ENCODE measurements at places on chromosomes 5 and 9.

DNA sequence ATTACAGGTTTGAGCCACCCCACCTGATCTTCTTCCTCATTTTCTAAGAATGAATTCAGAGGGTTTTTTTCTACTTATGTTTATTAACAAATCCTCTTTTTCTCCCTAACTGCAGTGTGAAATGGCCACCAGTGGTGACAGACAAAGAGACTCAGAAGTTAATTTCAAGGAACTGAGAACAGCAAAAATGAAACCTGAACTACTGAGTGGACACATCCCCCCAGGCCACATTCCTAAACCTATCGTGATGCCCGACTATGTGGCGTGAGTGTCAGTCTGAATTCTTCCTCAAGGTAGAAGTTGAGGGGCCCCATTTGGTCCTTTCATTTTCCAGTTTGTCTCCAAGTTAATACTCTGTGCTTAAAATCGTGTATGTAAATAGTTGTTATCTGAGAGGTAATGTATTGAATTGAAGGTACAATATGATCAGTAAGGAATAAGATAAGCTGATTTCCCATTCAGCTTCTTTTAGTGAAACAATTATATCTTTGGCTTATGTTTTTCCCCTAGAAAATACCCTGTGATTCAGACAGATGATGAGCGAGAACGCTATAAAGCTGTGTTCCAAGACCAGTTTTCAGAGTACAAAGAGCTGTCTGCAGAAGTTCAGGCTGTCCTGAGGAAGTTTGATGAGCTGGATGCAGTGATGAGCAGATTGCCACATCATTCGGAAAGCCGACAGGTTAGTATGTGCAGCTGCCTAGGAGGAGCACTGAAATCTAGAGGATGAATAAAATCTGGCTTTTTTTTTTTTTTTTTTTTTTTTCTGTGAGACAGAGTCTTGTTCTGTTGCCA lies 17.7 kb downstream of the MARVELD2 start:
- no peak for DNase-seq

DNA sequence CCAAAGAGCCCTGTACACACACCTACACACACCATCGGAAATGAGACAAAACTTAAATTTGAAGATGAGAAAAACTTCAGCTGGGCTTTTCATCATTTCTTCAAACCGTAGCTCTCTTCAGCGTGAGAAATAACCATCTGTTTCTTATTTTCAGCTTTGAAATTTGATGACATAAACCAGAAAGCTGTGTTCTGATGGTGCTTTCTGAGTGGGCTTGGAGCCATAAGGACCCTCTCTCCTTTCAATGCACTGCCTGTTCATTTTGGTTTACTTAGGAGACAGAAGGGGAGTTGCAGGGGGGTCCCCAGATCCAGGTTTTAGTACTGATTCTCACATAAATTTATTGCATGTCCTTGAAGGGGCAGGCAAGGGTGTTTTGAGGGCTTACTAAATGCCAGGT lies 9.5 kb downstream of the FBXO10 start:
- DNase-seq: no peak

GRCh38 chr9:98018347-98018746 lies 35.2 kb downstream of the ANP32B start:
- no peak for DNase-seq

DNA sequence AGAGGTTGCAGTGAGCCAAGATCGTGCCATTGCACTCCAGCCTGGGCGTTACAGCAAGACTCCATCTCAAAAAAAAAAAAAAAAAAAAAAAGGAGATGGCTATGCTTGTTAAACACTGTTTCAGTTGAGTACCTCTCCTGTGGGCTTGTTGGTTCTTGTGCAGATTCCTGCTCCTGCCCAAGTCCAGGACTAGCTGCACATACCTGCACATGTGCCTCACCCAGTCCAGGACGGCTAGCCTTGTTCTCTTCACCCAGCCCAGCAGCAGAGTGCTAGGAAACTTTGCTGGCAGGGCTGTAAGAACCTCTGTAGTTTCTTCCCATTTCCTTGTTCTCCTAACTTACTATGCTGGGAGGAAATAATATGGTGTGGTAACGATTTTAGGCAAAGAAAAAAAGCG lies 234.1 kb upstream of the DMRT1 start:
- DNase-seq: no peak

- DNase-seq: no peak
Measured at GRCh38 chr5:175254155-175254554, 189.8 kb downstream of the DRD1 start.

- DNase-seq: no peak
Measured at GRCh38 chr5:143379606-143380005, 23.9 kb downstream of the NR3C1 start.

GRCh38 chr5:112794410-112794809 lies 56.7 kb downstream of the APC start:
- DNase-seq: no peak

DNA sequence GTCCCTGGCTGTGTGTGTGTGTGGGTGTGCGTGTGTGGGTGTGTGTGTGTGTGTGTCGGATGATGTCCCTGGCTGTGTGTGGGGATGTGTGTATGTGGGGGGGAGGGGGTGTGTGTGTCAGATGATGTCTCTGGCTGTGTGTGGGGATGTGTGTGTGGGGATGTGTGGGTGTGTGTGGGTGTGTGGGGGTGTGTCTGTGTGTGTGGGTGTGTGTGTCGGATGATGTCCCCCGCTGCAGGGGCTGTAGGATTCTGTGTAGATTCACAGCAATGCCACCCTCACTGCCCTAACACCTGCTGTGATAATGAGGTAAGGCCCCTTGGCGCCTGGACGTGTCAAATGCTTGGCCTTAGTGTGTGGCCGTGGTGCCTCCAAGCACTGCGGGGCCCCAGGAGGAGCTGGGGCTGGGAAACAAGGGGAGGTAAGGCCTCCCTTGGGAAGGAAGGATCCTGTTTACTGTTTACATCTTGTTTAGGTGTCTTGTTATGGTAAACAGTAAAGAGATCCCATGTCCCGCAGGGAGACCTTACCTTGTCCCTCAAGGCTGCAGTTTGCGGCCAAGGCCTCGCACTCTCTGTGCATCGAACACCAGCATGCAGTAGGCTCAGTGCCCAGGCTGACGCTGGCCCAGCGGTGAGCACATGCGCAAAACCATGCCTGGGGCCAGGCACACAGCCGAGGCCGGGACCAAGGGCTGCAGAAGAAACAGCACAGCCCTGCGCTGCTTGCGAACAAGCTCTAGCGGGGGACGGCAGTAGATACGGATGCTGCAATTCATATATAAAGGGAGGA lies 24.1 kb downstream of the AHRR start:
- DNase-seq: no peak

GRCh38 chr5:96821260-96821916 lies 13.6 kb upstream of the ERAP1 start:
- no peak for DNase-seq

- no peak for DNase-seq
Measured at GRCh38 chr9:106733828-106734380, 129.1 kb upstream of the ZNF462 start.

DNA sequence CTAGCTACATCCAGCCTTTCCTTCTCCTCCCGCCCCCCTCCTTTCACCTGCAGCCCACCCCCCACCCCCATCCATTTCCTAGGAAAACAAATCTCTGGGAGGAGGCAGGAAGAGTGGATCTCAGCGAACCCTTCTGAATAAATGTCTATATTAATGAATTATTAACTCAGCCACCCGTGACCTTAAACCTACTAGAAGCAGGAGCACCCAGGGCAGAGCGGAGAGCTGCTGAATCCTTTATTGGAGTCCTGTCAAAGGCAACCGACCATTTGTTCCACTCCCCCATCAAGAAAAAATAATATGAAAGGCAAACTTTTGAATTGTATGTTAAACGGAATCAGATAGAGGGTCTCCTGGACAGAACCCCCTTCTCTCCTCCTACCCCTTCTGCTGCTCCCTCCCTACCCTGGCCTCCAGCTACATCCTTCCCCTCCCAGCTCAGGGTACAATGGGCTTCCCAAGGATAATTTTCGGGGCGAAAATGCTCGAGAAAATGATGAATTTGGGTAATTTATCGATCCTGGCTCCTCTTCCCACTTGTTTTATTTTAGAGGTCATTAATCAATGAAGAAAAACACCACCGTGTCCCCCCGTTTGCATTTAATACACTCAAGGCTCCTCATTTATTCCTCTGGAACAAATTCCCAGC lies 3.3 kb upstream of the PRDM6 start:
- no peak for DNase-seq

GRCh38 chr5:17223367-17224185 lies 6.1 kb downstream of the BASP1 start:
- no peak for DNase-seq

DNA sequence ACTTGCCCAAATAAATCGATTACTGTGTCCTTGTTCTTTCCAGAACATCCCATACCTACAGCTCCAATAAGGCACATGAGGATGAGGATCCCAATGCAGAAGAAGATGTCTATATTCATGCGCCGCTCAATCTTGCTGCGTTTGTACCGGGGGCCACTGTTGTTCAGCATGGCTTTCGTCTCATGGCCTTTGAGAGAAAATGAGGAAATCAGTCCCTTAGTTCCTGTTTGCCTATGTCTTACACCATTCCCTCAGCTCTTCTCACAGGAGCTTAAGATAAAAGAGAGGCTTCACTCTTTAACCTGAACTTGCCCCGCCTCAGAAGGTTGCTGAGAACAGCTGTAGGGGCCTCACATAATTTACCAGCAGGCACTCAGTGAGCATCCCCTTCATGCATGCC lies 211.6 kb downstream of the ATP10B start:
- no peak for DNase-seq

- DNase-seq: no peak
Measured at GRCh38 chr5:179348843-179349242, 3.6 kb upstream of the ADAMTS2 start.

- DNase-seq: no peak
Measured at GRCh38 chr5:74408150-74409043, 232.1 kb downstream of the ENC1 start.

GRCh38 chr5:148991566-148991965 lies 71.3 kb downstream of the SH3TC2 start:
- DNase-seq: no peak

- no peak for DNase-seq
Measured at GRCh38 chr9:14768405-14769229, 46.1 kb upstream of the CER1 start.

- no peak for DNase-seq
Measured at GRCh38 chr9:14400658-14400995, 86.7 kb upstream of the NFIB start.

DNA sequence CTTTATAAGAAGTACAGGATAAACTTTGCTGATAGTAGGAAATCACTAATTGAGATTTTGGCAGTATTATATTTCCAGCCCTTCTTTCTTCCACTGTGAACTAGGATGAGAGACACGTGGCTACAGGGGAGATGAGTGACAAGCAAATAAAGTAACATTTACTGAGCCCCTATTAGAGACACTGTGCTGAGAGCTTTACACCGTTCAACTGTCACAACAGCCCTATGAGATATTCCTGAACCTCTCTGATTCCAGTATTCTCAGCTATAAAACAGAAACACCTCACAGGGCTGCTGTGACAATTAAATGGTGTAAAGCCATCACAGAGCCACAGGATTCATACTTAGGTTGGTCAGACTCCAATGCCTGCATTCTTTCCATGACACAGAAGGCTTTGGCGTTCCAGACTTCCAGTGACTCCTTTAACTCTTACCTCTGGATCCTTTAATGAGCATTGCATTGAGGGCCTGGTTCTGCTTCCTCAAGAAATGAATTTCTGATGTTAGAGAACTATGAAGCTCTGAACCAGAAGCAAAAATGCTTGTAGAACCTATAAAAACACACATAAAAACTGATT lies 169.0 kb downstream of the CDK5RAP2 start:
- DNase-seq: no peak

DNA sequence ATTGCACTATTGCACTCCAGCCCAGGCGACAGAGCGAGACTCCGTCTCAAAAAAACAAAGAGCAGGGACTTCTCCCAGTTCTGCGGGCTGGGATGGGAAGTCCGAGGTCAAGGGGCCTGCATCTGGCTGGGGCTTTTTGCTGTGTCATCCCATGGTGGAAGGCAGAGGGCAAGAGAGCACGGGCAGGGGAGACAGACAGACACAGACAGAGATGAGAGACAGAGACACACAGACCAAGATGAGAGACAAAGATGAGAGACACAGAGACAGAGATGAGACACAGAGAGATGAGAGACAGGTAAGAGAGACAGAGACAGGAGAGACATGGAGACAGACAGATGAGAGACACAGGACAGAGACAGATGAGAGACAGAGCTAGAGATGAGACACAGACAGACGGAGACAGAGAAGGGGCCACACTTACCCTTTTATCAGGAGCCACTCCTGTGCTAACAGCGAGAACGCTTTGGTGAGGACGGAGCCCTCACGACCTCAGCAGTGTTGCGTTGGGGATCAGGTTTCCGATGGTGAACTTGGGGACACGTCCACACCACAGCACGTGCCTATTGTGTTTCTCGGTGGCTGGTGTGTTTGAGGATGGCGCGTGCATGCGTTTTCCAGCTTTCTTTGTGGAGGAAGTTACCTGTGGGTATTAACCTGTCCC lies 8.9 kb upstream of the TOR4A start:
- DNase-seq: no peak

DNA sequence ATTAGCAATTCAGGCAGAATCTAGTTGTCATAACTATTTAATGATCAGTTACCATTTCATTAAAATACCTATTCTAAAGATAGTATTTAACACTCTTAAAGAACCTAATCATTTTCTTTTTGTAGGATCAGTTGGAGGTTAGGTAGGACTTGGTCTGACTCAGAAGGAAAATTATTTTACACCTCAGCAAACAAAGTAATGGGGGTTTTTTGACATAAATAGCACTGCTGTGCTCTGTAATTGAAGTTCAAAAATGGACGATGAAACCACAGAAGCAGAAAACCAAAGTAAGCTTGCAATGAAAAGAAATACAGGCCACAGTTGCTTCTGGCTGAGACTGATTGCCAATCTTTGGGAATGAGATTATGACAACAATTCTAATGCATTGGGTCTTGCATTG lies 187.0 kb upstream of the TRPM3 start:
- no peak for DNase-seq

DNA sequence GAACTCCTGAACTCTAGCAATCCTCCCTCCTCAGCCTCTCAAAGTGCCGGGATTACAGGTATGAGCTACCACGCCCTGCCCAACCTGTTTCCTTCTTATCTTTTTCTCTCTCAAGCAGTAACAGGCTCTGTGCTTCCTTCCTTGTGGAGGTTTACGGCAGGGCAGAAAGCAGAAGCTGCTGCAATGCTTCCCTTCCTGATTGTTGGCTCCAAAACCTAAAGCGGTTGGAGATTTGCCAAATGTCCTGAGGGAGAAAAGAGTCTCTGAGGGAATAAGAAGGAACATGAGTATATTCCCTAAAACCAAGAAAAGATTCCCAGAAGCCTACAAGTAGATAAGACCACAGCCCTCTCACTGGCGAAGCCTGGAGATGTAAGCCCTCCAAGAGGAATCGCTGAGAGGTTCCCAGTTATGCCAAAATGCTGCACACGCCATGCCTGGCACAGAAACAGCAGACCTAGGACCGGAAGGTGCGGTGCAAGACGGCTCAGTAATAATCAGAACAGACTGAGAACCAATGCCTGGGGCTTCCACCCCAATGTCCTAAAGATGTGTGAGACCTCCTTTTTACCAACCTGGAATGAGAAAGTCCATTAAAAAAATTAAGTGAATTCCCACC lies 73.2 kb downstream of the APTX start:
- no peak for DNase-seq

GRCh38 chr5:55601204-55601618 lies 66.4 kb upstream of the PLPP1 start:
- DNase-seq: no peak
